Smooth muscle cell of the coronary artery (primary cell): ENCODE measurements at places on chromosomes 4 and X. TPM values are rescaled to one million over a fixed set of nuclear protein-coding genes. Genes with fewer than 3 reads are reported as not detected.

OTUD5 gene
- total RNA-seq = 33.3 and 34.9 TPM in 2 replicates

ADGRG4 gene
- total RNA-seq = not detected in 2 replicates

PPEF2 gene
- total RNA-seq = not detected in 2 replicates

CLDN24 gene
- not detected in 2 replicates for total RNA-seq

CT45A1 gene
- not detected in 2 replicates for total RNA-seq

SAP30 gene
- 12.8 and 30.5 TPM in 2 replicates for total RNA-seq
